Fibroblast of skin of right biceps (primary cell): ENCODE measurements at places on chromosomes 7 and 10.

DNA sequence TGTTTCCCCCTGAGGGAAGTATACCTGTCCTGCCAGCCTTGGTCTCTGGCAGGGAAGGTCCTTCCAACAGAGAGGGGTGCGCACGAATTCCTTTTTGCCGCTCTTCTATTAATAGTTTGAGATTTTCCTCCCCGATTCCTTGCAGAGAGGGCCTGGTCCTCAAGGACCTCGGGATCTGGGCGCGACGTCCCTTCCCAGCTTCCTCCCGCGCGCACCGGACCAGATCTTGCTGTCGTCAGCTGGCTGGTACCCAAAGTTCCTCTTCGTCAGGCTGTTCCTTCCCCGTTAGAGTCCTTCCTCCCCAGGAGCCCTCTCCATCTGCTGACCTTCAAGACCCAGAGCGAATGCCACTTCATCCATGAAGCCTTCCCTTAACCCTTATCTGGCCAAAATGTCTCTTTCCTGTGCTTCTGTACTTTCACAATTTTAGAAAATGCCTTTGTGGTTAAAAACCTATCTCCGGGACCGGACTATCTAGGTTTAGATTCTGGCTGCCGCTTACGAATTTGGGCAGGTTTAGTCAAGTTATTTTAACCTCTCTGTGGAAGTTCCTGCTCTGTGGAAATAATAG lies 851 bp upstream of the GOT1 start:
- DNase-seq = peak; percentile 45

GRCh38 chr7:142481548-142481947 lies 223.7 kb upstream of the PRSS58 start:
- DNase-seq = peak; percentile 50

DNA sequence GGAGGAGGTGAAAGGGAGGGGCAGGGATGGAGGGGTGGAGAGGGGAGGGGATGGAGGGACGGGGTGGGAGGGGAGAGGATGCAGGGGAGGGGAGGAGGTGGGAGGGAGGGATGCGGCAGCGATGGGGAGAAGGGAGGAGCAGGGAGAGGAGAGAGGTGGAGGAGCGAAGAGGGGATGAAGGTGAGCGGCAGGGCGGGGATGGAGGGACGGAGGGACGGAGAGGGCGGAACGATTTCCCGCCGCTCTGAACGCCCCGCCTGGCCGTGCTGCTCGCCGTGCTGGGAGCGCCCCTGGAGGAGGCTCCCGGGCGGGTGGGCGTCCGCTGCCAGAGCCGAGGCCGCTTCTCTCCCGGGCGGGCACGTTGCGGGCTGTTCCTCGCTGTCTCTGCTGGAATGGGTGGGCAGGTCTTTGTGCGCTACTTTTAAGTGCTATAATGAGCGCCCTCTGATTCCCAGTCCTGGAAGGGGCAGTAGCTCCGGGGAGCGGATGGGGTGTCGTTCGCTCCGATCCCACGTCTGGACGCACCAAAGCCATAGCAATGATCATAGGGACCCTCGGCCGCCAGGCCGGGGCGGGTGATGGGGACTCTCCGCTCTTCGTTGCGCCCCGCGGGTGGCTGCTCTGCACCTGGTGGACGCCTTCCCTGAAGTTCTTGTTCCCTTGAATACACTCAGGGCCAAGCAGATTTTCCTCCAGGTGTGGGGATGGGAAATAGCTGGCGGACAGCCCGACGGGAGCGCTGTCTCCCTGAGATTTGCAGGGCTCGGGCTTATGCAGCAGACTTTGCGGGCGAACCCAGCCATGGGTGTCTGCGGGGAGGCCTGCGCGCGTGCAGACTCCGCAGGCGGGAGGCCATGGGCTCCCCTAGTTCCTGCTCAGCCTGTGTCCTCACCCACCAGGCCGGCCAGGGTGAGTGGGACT lies 81.1 kb upstream of the CPXM2 start:
- DNase-seq = no peak

DNA sequence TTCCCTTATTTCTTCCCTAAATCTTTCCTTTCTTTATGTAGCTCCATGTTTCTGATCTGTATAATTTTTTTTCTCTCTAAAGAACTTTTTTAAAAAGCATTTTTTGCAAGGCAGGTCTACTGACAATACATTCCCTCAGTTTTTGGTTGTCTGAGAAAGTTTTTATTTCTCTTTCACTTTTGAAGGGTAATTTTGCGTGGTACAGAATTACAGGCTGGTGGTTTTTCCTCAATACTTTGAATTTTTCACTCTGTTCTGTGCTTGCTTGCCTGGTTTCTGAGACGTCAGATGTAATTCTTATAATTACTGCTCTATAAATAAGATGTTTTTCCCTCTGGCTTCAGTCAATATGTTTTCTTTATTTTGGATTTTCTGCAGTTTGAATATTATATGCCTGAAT lies 205.4 kb upstream of the VSTM2A start:
- no peak for DNase-seq

DNA sequence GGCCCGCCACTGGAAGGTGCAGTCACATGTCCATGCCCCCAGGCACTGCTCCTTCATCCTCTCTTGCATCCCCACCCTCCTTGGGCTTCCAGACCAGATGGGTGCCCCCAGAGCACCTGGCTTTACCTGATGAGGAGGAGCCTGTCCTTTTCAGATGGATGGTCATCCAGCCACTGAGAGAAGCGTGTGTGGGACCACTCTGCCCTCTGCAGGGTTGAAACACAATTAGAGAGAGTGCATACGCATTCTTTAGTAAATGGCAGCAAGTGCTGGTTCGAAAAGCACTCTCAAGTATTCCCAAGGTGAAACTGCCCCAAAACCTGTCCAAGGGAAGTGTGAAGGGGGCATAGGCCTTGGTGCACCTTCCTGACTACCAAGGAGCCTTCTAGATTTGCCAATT lies 41.6 kb downstream of the HBP1 start:
- DNase-seq = no peak

DNA sequence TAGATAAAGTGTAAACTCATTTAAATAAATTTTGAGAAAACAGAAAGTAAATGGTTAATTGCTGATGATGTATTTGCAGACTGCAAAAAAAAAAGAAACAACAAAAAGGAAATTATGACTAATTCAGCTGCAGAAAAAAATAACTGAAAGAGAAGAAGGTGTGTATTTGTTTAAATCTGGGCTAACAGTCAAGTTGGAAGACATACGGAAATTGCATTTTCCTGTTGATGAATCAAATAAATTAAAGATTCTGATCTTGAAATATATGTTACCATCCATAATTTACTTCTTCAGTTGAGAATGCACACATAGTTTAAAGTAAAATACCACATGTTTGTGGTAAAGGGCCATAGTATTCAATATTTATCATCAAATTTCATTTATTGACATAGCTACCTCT lies 19.3 kb upstream of the ING3 start:
- DNase-seq = no peak

DNA sequence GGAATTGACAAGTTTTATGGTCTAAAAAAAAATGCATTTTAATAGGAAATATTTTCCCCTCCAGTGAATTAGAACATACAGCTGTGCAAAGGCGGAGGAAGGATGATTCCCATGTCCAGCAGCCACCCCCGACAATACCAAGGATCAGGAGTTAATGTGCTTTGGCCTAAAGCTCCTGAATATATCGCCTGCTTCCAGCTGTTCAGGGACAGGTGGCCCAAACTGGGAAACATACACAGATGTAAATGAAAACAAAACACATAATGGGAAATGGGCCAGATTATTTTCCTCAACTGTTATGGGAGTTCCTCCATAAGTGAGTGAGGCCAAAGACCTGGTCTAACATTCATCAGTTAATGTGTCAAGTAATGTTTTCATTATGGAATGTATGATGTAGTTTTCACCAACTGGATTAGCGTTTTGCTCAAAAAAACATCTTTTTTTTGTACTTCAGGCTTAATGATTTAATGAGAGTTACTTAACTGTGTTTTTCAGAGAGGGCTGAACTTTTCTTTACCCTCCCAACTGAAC lies 55.1 kb upstream of the LAMB1 start:
- no peak for DNase-seq
